ENCODE measurements at places on chromosomes 3 and 15.

DNA sequence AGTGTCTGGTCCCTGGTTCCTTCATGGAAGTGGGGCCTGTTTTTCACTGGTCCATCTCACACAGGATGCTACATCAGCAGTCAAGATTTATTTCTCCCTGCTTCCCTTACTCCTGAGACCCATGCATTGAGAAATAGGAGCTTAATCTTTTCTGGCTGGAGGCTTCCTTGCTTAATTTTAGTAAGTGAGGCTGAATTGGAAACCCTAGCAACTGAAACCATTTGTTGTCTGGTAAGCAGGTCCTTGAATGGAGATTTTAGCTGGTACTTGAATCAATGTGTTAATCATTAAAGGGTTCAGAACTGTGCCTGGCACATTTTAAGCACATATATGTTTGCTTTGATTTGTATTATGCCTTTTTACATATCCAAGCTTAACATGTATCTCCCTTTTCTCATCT is 20.2 kb upstream of the MEF2A start:
- no peak for DNase-seq

GRCh38 chr15:63668601-63669000 is 71.4 kb downstream of the FBXL22 start:
- DNase-seq = peak; percentile 66

DNA sequence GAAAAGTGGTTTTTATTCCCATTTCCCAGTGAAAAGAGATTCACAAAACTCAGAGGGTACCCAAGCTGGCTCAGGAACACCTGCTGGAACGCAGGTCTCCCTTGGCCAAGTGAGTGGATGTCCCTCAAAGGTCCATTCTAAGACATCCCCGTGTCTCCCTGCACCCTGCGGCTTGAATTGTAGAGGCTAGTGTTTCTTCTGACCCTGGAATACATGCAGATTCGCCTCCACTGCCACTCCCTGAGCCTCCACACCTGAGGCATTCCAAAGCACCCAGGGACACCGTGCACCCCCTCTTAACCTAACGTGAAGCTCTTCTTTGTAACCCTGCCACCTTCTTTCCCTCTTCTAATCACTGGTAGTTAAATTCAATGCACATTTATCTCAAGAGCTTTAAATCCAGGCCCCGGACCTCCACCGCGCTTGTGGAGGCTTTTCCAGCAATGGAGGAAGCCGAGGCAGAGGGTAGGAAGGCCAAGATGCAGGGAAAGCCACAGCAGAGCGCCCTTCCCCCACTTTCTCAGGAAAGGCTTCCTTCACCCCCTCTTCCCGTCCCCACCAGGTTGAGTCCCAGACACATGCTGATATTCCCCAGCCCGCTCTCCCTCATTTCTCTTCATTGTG is 590 bp upstream of the ITGA11 start:
- no peak for DNase-seq

DNA sequence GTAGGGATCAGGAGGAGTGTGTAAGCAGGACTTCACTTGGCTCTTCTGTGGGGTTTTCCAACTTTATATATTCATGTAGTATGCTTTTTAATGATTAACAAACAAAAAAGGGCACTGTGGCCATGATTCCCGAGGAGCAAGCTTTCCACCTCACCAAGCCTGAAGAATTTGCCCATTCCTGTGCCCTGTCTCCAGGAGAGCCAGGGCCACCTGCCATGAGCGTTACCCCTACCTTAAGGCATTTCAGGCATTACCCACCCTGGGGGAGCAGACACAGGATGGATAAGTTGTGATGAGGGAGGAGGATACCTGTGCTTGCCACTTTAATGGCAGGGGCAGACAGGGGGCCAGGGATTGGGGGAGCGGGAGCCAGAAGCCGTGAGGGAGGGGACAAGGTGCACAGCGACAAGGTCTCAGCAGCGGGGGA is 3.0 kb downstream of the TRPM1 start:
- no peak for DNase-seq

- no peak for DNase-seq
Measured at GRCh38 chr3:45946875-45947274, 3.6 kb downstream of the CXCR6 start.

DNA sequence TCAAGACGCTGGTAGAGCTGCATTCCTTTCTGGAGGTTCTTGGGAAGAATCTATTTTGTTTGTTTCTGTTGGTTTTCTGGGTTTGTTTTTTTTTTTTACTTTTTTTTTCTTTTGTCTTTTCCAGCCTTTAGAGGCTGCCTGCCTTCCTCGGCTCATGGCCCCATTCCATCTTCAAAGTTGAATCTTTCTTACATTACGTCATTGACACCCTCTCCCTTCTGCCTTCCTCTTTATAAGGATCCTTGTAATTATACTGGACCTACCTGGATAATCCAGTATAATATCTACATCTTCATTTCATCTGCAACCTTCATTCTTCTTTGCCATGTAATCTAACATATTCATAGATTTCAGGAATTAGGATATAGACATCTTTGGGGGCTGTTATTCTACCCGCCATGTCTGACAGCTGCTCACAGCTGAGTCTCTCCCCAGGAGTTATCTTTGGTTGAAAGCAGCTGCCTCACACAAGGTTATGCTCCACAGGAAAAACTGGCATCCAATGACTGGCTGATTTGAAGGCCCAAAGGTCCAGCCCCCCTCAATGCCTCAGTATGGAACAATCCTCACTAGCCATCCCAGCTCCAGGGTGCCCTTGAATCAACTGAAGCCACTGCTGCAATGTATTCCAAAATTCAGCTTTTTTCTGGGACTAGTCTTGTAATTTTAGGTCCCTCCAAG is 38.4 kb upstream of the THBS1 start:
- DNase-seq = no peak

- DNase-seq = no peak
Measured at GRCh38 chr3:182323898-182324297, 469.4 kb upstream of the ATP11B start.

DNA sequence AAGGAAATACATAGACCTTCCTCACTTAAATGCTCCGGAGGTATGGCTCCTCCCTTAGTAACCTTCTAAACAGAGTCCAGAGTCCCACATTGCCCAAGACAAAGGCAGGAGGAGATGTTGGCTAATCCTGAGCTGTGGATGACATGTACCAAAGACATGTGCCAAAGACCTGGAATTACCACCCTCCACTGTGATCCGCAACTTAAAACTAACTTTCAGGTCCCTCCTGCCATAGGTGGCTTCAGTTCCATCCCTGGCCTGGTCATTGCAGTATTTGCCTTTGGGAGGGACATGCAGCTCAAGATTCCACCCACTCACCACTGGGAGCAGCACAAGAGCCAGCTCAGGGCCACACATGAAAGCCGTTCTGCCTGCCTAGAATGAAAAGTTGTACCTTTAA is 28.0 kb downstream of the MYZAP start:
- DNase-seq = no peak

GRCh38 chr3:41898631-41899030 is 63.3 kb downstream of the ULK4 start:
- no peak for DNase-seq

GRCh38 chr3:139627759-139628158 is 50.0 kb downstream of the NMNAT3 start:
- DNase-seq = no peak

- DNase-seq = no peak
Measured at GRCh38 chr15:66018488-66018797, 149.2 kb downstream of the RAB11A start.

DNA sequence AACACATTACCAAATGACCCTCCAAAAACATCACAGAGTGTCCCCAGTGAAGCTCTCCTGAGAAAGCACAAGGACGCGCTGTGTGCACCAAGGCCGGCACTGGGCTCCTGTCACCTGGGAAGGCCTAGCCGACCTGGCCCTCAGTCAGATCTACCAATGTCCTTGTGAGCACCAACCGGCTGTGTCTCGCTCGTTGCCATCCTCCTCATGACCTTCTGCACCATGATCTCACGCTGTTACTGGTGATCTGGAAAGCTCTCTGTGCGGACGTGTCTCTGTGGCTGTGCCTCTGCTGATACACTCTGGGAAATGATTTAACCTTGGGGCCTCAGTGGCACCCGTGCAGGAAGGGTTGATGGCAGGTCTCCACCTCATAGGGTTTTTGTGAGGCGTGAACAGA is 24.2 kb downstream of the ZXDC start:
- DNase-seq = no peak

GRCh38 chr3:9501226-9501625 is 52.4 kb downstream of the LHFPL4 start:
- DNase-seq = no peak

- DNase-seq = no peak
Measured at GRCh38 chr15:93948726-93949125, 282.6 kb upstream of the MCTP2 start.

DNA sequence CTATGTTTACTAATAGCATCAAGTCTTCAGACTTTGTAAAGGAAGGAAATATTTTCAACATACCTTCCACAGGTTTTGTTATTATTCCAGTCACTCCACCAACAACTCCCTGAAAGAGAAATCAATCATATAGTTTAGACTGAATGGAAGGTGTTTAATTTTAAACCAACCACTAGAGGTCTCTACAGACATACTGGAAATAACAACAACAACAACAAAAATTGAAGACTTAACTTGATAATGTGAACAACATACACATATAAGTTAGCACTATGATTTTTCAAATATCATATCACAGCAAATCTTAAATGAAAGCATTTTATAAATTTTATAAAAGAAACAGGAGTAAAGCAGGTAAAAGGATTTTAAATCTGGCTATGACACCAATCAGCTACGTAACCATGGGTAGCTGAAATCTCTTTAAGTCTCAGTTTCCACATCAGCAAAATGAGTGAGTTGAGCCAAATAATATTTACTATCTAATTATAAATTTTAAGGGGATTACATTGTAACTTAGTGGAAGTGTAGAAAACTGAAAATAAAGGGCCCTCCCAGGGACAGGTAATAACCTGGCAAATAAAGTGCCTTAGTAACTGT is 188.2 kb downstream of the VPS13C start:
- DNase-seq = no peak

DNA sequence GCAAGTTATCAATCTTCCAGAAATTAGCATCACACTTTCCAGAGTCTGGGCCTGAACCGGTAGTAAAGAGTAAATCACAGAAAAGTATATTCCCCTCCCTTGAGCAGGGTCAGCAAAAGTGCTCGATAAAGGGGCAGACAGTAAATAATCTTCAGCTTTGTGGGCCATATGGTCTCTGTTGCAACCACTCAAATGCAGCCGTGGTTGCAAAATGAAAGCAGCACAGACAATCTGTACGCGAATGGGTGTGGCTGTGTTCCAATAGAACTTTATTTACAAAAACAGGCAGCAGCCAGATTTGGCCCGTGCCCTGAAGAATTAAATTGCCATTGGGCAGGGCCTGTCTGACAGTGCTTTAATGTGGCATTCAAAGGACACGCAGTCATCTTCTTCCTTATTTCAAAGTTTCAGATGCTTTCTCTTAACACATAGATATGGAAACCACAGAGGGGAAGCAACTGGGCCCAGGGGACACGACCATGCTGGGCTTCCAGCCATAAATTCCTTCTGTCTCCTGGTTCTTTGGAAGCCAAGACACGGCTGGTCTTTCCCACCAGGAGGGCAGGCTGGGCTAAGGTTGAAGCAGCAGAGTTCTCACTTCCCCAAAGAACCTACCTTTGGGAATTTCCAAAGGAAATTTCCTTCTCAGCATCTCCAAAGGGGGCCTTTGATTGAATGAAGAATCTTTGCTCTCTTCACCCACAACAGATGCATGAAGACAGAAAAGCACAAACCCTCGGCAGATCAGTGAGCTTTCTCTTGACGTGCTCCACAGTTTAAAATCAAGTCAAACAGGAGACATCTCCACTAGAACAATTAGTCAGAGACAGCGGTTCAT is 489.8 kb upstream of the PROK2 start:
- DNase-seq = peak; percentile 94

GRCh38 chr15:51848811-51849210 is 19.4 kb downstream of the TMOD3 start:
- DNase-seq = no peak

DNA sequence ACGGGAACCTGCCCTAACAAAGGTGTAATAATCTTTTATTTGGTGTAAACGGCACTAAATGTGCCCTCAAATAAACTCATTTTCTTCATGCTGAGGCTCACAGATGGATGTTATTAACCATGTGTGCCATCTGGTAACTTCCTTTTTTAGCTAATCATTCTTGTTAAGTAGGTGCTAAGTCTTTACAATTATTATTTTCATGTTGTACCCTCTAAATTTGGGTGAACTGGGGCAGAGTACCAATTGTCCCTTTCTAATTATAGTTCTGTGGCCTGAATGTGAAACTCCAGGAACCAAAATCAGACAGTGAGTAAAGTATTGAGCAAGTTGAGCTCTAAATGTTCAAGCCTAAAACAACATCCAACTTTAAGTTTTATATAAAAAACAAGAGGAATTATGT is 220.7 kb upstream of the CADM2 start:
- DNase-seq = peak; percentile 15

- DNase-seq = no peak
Measured at GRCh38 chr15:57444877-57445513, 68.7 kb downstream of the CGNL1 start.

DNA sequence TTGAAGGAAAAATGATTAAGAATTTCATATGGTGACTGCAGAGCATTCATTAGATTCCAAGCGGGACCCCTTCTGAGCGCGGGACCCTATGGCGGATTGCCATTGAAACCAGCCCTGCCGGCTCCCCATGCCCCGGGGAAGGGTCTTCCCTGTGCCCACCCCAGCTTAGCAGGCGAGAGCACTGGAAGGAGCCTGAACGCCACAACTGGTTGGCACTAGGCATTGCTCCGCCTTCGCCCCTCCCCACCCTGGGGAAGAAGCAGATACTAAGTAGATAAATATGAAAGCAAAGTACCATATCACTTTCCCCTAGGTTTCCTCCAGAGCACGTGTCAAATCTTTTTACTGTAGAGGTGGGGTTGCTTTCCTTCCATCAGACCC is 70.7 kb downstream of the CYP19A1 start:
- no peak for DNase-seq

DNA sequence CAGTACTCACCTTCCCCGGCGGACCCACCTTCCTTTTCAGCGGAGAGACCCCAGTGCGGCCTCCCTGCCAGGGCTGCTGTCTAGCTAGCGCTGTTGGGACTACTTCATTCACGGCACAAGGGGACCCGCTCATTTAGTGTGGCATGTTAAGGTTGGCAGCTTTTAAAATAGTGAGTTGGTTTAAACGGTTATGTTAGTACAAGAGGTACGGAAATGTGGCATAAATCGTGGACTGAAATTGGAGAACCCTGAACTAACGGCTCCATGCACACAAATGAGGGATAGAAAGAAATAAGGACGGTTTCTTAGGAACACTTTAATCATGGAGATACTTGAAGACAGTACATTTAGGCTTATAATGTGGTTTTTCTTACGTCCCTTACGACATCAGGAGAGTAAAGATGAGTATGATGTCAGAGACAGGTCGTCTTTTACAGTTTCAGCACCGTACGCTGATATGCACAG is 752 bp downstream of the CEP63 start:
- DNase-seq = peak; percentile 52

DNA sequence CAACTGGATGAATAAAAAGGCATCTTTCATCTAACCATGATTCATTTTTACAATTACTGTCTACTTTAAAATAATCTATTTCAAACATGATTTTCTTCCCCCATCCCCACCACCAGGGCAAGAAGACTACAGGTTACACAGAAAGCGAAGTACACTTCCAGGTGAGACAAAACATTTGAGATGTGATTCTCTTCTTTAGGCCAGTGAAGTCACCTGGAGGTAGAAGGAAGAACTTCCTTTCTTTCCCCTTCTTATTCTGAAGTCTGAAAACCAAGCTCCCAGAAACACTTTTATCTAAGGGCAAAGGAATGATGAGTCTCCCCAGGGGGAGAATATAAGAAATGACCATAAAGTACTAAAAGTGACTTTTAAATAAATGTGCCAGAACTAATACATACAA is 36.7 kb downstream of the SHQ1 start:
- DNase-seq = no peak
